ENCODE measurements at places on chromosomes 5 and 9.

GRCh38 chr5:136011414-136012001, 17.3 kb upstream of the TGFBI start:
- no peak for DNase-seq

DNA sequence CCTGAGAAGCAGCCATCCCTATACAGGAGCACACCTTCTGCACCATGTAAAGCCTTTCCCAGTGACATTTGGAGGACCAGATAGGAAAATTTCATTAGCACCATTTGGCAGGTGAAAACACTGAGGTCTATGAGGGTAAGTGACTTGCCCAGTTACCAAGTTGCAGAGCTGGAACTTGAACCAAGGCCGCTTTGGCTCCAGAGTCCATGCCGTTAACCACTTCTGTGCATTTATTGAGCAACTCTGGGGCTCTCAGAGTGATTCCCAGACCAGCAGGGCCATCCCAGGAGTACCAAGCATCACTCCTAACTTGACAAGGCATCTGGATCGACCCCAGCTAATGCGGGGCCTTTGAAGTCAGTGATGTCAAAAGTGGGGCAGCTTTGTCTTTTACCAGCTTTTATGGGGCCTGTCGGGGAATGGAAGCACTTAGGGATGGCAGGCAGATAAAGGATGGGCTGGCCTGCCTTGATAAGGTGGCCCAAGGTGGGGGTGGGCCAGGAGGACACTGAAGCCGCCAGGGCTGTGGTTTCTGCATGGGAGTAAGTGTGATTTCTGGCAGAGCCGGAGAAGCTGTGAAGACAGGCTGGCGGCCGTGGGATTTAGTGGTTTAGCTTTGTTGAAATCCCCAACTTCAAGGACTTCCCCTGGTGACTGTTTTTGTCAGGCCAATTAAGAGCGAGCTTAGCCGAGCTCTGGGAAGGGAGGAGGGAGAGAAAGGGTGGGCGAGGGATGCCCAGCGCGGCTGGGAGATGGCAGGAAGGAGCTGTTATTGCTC, 127.3 kb downstream of the MACROH2A1 start:
- DNase-seq, result no peak

GRCh38 chr9:13071921-13072320, 207.6 kb downstream of the MPDZ start:
- no peak for DNase-seq

GRCh38 chr9:99127356-99128132, 22.6 kb downstream of the TGFBR1 start:
- DNase-seq, result no peak

DNA sequence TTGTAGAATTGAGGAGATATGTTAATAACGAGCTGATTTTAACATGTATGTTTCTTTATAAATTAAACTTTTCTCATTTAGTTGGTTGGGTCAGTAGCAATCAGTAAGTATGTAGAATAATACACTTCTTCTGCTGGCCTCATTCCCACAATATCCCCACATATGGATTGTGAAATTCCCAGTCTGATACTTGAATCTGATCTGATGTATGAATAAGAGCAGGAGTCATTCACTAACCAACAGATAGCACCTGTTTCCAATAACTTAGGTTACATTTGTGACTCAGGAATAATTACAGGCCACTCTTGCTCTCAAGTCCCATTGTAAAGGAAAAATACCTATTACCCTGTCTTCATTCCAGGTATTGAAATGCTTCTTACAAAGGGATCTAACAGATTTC, 23.9 kb downstream of the SLC36A1 start:
- no peak for DNase-seq

- DNase-seq, result peak; percentile 84
Measured at GRCh38 chr9:27529316-27530278, at the start of gene MOB3B. Gene MOB3B (minus strand): TSS chr9:27529814. CDS start chr9:27455550, 74,264 bp downstream.

GRCh38 chr5:67267512-67268216, 71.1 kb upstream of the CD180 start:
- no peak for DNase-seq

- DNase-seq, result no peak
Measured at GRCh38 chr9:134267305-134267880, 58.9 kb upstream of the RXRA start.

DNA sequence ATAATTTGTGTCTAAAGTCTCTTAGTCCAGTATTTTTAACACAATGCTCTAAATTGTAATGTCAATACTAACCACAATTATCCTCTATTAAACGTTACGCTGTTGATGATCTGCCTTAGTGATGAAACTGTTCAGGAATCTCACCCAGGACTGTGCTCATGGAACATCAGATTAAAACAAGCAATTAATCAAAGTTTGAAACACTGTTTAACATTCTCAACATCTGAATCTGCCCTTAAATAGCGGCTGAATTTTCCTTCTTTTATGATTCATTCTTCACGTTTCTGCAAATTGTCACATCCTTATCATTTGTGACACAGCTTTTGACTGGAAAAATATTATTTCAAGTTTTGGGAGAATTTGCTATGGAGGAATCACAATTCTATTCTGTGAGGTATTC, 113.8 kb downstream of the MARCHF11 start:
- DNase-seq, result no peak

GRCh38 chr5:11733840-11734192, 170.4 kb downstream of the CTNND2 start:
- no peak for DNase-seq

GRCh38 chr9:91298311-91298710, 63.4 kb downstream of the AUH start:
- DNase-seq, result no peak

DNA sequence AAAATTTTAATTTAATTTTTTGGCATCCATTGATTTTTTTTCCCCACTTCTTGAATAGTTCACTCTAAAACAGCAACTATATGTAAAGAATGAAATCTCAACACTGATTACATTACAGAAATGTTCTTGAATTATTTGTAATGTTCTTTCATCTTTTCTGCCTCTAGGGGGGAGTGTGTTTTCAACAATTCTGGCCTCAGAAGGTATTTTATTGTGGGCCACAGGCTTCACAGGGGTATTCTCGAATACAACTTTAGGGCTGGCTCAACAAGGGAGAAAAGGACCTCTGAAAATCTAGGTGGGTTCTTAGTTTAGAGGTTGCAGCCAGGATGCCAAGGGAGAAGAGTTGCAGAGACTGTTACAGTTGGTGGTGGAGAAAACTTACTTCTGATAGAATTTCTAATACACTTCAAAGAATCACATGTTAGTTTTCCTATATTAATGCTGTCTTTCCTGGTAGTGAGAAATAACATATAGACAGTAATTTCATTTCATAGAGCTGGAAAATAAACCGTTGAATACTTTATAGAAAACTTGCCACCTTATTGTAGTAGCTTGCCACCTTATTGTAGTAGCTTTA, 3.6 kb upstream of the NPR3 start:
- DNase-seq, result no peak

DNA sequence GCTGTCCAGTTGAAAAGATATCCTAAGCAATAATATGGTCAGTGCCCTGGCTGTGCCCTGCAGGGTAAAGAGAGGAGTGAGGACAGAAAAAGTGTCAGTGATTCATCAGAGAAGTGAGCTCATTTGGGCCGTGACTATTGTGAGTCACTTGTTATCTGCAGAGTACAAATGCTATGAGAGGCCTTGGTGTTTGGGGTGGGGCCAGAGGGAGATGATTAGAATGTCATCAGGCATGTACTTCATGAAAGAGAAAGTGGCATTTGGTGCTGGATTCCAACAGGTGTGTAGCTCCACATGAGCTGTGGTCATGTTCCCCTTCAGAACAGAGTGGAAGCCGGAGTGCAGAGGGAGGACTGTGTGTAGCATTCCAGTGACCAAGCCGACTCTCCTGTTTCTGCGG, 174.1 kb downstream of the KDM4C start:
- no peak for DNase-seq

DNA sequence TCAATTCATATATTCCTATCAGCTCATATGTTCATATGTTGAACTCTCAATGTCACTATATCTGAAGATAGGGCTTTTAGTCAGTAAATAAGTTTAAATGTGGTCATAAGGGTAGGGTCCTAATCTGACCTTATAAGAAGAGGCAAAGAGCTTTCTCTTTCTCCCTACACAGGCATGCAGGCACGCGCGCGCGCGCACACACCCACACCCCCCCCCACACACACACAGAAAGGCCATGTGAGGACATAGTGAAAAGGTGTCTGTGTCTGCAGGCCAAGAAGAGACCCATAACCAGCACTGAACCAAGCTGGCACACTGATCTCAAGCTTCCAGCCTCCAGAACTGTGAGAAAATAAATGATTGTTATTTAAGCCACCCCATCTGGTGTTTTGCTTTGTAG, 76.0 kb downstream of the PDE4D start:
- no peak for DNase-seq

GRCh38 chr9:115058175-115058574, 59.8 kb downstream of the TNC start:
- DNase-seq, result no peak

DNA sequence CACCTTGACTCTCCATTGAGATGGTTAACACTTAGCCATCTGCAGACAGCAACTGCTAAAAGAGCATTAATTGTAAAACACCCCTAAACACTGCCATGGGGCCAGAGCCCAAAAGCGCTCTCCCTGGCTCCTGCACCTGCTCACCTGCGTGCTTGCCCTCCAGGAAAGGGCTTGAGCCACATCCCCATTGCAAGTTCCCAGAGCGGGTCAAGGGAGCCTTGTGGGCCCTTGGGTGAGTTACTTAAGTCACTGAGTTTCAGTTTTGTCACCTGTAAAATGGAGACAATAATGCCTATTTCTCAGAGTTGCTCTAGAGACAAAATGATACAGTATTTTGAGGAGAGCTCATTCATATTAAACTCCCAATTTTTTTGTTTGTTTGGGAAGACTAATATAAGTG, 967.8 kb downstream of the PTPRD start:
- no peak for DNase-seq

DNA sequence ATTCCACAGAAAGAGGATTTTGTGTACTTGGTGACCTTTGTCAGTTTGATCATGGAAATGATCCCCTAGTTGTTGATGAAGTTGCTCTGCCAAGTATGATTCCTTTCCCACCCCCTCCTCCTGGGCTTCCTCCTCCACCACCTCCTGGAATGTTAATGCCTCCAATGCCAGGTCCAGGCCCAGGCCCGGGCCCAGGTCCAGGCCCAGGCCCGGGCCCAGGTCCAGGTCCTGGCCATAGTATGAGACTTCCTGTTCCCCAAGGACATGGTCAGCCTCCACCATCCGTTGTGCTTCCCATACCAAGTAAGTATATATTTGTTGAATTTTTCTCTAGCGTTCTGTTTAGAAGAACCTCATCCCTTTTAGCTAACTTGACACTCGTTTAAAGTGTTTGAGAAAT, 30.0 kb downstream of the RBM27 start:
- no peak for DNase-seq

DNA sequence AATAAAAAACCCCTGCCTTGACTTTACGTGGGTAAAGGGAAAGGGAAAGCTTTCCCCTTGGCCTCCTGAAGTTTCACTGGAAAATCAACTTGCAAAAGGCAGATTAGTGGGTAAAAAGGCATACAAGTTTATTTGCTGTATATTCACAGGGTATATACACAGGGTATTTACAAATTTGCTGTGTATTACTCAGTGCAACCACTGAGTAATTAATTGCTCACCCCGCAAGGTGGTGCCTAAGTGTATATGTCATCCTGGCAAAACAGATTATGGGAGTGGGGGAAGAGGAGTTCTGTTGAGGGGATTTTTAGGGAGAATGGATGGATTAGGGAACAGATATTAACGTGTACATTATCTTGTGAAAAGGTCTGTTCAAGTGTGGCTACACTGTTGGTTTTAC, 7.1 kb upstream of the RARS1 start:
- DNase-seq, result no peak

- DNase-seq, result peak; percentile 87
Measured at GRCh38 chr9:35882263-35882848, 12.2 kb upstream of the OR13J1 start.

DNA sequence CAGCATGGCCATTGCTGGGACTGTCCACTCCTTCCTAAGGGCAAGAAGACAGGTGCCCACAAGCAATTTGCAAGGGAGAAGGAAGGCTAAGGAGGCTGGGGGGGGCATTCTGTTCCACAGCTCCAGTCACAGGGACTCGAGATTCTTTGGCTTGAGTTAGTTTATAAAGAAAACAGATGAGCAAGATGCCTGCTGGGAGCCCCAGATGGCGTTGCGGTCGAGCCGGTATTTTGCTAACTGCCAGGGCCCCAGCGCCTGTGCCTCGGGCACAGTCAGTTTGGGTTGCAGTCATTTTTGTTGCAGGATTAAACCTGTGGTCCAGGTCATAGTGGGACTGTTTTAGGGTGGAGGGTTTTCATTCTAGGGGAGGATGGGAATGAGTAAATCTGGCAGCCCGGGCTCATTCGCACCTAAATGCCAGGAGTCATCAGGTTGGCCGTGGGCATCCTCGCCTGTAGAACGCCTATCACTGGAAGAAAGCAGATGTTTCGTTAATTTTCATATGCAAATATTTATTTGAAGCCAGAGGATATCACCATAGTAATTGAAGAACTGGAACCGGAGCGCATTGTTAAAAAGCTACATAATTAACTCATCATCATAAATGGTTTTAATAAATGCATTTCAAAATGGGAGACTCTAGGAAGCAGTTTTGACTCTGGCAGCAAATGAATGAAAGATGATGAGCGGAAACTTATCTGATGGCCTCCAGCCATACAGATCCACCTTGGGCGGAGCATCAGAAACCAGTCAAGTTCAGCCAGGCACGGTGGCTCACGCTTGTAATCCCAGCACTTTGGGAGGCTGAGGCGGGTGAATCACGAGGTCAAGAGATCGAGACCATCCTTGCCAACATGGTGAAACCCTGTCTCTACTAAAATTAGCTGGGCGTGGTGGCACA, 87.1 kb upstream of the FCN2 start:
- DNase-seq, result no peak

DNA sequence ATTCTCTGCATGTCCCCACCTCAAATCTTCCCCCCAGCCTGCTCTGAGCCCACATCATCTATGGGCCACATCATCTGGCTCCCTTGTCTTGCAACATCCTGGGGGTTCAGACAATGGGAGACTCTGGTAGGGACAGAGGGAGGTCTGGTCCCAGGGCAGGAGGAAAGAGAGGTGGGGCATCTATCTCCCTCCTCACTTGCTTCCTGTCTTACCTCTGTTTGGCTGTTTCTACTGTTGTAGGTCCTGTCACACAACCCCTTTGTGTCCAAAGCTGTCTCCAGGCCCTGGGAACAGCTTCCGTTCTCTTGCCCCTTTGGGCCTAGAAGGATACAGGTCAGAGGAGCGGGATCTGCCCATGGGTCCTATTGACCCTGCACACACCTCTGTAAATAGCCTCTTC, 227.2 kb downstream of the NSG2 start:
- DNase-seq, result no peak

DNA sequence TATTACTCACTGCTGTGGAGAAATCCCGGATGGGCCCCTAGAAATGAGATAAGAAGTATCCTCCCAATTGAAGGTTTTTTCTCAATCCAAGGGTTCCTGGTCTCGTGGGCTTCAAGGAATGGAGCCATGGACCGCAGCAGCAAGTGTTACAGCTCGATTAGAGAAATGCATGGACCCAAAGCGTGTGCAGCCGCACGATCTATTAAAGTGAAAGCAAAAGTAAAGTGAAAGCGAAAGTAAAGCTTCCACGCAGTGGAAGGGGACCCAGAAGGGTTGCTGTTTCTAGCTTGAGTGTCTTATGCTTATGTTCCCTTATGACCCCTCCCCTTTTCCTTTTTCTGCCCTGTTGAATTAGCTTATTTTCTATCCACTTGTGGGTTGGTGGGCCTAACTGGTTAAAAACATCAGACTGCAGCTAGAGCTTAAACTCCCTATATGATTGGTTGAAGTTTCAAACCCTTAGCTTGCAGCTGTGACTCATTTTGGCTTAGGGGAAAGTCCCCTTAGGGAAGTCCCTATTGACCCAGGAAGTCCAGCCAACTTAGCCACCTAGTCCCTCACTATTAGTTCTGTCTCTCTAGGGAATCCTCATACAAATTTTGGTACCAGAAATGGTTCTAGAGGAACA, 1111.8 kb downstream of the TAF11L14 start:
- no peak for DNase-seq
